ENCODE measurements at places on chromosomes 2 and 18. TPM values are rescaled to one million over a fixed set of nuclear protein-coding genes. Genes with fewer than 3 reads are reported as not detected.

The CCNYL1 gene
- total RNA-seq: 4.0 TPM

The SERPINB10 gene
- total RNA-seq: 0.27 TPM

The PRR30 gene
- under 0.01 TPM for total RNA-seq

The GCG gene
- total RNA-seq: not detected

The ORC2 gene
- 7.5 TPM for total RNA-seq

The SLC40A1 gene
- 393 TPM for total RNA-seq

The RAB6C gene
- under 0.01 TPM for total RNA-seq

The FAM237A gene
- total RNA-seq: not detected

The MAL gene
- 0.54 TPM for total RNA-seq

The TMEM17 gene
- total RNA-seq: 2.4 TPM

The CPLX4 gene
- not detected for total RNA-seq

The RNF125 gene
- total RNA-seq: 8.9 TPM

The CD207 gene
- not detected for total RNA-seq

The CTAGE1 gene
- total RNA-seq: not detected

The MERTK gene
- 8.6 TPM for total RNA-seq

Data from hematopoietic multipotent progenitor cell (in vitro differentiated cells).